ENCODE measurements at places on chromosomes 3 and 15.
A peak's percentile ranks its signal among the peaks of the same experiment; 100 is the strongest.

DNA sequence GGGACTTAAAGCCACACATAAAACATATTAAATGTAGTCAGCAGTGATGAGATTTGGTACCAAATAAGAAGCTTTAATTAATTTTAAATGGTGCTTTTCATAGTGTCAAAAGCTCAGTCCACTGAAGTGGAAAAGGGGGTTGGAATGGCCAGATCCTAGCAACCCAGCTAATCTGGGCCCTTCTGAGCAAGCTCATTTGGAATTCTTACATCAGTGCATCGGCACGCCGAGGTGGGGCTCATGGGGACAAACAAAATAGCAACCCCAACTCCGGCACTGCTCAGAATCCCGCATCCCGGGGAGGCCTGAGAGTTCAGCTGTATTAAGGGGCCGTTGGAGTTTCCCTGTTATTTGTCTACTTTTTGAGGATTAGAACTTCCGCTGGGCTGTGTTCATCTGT, 526.4 kb downstream of the SOX2 start:
- peak; percentile 39 for DNase-seq

- no peak for DNase-seq
These were observed 111.0 kb upstream of the TGFBR2 start for GRCh38 chr3:30495172-30496065.

GRCh38 chr3:131386429-131387165, 5.0 kb downstream of the NUDT16 start:
- DNase-seq, result peak; percentile 62

DNA sequence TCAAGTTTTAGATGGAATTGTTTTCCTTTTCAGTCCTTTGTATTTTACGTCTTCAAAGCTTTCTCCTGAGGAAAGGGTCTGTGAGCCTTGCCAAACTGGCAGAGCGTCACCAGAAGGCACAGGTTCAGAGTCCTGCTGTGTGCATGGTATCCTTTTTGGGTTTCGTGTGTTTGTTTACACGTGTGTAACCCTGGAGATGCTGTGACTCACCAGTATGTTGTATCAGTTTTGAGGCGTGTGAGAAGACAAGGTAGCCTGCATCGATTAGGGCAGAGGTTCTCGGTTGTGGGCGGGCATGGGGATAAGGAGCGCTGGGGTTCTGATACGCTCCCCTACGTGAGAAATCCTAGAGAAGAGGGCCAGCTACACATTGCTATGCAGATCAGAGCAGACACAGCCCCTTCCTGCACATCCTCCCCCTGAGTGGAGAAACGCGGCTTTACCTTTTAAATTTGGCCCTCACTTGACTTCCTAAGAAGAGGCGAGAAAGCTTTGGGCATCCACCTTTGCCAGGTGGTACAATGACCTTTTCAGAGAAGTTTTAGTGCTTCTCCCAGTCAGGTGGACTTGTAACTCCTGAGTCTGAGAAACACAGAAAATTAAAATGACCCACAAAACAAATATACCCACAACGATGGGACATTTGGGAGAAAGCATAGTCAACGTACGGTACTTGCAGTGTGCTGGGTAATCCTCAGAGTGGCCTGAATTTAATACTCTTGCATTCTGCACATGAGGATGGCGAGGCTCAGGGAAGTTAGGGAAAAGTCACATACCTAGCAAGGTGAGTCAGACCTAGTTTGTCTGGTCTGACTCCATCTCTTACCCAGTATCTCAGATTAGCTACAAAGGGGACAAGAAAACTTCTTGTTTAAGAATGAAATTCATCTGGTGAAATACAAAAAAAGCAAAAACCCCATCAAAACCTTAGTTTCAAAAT, 38.1 kb downstream of the TRAK1 start:
- peak; percentile 47 for DNase-seq

DNA sequence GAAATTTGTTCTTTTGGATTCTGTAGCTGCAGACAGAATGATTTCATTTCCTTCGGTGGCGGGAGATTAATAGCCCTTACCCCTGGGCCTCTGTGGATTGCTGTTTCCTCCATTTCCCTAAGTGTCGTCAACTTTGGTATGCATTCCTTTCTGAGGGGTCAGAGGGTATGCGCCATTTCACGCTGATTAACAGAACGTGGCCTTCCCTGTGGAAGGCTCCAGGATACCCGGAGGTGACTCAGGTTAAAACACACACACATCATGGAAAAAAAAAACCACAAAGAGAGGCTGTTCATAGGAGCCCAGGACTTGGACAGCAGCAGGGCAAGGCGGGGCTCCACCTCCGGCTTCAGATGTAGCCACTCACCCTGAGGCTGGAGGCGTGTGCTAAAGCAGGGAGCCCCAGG, 51.9 kb downstream of the EPHB1 start:
- no peak for DNase-seq

- DNase-seq, result no peak
These were observed 1119.6 kb downstream of the ZPLD1 start for GRCh38 chr3:103554451-103554850.

DNA sequence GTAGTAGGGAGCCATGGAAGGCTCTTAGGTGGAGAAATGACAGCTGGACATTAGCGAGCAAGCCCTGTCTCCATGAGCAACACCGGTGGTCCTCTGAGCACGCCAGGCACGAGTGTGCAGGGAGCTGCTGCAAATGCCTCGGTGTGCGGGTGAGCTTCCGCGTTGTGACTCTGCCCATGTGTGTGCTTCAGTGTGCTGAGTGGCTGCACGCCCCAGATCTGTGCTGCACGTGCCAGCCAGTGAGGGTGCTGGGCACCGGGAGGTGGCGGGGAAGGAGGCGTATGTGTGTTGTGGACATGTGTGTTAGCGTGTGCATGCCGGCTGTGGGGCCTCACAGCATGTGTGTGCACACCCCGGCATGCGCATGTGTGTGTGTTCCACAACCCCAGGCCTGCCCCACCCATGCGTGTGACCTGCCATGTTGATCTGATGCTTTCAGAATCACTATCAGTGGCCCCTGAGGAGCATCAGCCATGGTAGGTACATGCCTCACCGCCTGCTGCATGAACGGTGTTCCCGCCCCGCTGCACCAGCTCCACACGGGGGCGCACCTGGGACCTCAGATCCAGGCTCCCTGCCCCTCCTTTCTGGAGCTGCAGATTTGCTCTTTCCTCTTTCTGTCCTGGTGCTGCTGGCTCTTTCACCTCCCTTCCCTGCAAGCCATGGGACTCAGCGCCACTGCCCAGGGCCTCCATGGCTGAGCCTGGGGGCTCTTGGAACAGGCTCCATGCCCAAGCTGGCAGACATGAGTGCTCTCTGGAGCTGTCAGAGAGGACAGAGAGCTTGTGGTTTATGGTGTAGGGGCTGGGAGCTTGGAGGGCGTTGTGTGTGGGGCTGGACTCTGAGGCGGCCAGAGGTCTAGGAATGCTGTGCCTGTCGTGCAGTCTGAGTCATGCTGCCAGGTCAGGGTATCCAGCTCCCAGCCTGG, 169.4 kb downstream of the TBC1D2B start:
- DNase-seq, result peak; percentile 85

Data from stomach (tissue), 19 donors.